Activated CD8-positive, alpha-beta memory T cell treated with anti-CD3 and anti-CD28 coated beads for 4 hours (primary cell): ENCODE measurements at places on chromosomes 5 and 9.

GRCh38 chr9:71352837-71353236 is 231.4 kb upstream of the TRPM3 start:
- DNase-seq: no peak

DNA sequence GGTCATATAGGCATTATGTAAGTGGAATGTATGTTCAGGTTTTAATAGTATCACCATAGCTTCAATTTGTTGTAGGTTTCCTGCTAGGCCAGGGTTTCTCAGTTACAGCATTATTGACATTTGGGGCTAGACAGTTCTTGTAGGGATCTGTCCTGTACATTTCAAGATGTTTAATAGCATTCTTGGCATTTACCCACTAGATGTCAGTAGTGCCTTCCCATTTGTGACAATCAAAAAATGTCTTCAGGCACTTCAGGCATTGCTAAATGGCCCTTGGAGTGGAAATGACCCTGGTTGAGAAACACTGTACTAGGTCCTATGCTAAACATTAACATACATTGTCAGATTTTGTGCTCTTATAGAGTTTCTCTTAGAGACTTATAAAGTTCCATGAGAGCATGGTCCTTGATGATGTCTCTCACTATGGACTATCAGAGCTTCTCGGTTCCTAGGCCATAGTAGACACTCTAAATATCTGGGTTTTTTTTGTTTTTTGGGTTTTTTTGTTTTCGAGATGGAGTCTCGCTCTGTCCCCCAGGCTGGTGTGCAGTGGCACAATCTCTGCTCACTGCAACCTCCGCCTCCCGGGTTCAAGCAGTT is 1.4 kb downstream of the KIF20A start:
- no peak for DNase-seq

DNA sequence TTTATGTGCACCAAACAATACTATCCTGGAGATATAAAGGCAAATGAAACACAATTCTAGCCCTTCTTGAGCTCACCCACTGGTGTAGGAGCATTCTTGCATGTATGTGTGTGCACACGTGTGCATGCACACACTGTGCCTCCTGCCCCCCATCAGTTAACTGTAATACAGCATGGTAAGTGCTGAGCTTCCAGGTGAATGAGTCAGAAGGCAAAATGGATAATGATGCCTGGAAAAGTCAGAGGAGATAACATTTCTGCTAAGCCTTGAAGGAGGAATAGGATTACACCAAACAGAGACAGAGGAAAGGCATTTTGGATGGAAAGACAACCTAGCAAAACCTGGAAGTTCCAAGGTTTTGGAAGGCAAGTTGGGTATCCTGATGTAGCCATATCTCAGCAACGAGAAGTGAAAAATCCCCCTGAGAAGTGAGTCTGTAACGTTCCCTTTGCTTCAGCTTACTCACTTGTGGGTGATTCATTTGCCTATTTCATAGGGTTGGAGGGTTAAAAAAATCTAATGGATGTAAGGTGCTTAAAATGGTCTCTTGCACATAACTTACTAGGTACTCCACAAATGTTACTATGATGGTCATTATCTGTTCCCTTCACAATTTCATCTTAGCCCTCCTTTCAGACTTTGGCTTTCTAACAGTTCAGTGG is 101.4 kb upstream of the STC2 start:
- DNase-seq: no peak

DNA sequence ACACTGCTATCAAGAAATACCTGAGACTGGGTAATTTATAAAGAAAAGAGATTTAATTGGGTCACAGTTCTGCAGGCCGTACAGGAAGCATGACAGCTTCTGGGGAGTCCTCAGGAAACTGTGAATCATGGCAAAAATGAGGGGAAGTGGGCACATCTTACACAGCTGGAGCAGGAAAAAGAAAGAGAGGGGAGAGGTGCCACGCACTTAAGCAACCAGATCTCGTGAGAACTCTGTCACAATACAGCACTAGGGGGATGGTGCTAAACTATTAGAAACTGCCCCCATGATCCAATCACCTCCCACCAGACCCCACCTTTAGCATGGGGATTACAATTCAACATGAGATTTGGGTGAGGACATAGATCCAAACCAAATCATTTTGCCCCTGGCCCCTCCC is 105.5 kb upstream of the CPLX2 start:
- DNase-seq: no peak

DNA sequence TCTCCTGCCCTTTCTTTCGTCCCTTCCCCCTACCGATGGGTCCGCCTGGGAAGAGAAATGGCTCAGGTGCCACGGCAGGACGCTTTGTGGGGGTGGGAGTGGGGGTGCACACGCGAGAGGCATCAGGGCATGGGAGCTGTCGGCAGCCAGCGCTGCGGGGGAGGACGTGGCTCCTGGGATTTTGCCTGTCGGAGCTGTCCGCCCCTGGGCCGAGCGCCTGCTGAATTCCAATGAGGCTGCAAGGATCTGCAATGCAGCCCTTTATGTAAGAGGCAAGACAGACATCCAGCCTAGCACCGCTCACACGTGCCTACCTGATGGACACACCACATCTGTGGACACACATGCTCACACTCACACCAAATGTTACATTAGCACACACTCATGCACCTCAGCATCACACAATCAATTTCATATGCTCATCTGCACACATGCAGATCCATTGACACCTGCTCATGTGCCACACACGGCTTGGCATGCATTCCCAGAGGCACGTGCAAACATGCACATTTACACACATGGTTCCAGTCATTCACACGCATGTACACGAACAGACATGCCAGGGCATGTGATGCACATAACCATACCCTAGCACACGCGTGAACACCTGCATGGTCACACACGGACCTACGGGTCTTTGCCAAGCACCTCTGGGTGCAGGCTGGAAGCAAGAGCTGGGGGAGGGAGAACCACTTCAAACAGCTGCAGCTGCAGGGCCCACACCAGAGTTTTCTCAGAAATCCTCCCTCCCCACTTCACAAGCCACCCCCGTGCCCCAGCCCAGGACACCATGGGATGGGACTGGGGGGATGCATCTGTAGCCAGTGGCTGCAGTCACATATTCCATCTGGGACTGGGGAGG is 1.4 kb downstream of the GRIN1 start:
- no peak for DNase-seq

DNA sequence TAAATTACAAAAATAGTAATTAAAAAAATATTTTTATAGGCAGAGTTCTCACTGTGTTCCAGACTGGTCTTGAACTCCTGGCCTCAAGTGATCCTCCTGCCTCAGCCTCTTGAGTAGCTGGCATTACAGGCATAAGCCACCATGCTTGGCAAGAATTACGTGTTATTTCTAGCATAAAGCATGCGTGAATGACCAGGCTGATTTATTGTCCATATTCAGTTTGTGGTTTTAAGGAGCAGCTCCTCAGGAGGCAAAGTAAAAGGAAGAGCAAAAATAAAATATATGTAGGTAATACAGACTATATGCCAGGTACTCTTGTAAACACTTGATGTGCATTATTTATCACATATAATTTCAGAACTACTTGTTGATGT is 7.1 kb upstream of the CD180 start:
- no peak for DNase-seq

DNA sequence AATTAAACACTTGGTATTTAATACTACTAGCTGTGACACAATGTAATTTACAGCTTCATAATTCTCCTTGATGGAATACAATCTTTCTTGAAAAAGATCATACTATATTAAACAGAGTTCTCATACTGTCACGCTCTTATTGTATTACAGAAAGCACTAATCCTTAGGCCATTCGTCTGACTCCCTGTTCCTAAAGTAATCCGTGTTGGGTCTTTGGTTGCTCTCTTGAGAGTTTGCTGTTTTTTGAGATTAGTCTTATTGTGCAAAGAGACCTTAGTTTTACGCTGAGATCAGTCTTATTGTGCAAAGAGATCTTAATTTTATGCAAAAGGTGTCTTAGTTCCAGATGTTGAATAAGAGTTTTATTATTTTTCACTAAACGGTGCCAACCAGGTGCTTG is 190.6 kb downstream of the ISL1 start:
- no peak for DNase-seq

DNA sequence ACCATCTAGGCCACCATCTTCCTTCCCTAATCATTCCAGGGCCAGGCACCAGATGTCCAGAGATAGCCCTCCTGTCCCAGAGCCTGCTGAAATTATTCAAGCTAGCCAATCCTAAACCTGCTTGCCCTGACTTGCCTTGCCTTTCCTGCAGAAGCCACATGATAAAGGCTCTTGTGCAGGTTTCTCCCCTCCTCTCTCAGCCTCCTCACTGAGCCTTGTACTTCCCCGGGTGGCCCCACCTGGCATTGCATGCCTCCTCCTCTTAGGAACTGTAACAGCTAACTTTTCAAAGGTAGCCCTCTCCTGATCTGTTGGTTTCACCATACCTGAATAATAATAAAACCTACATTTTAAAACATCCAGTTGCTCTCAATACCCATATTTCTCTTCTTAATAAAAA is 42.6 kb downstream of the DIRAS2 start:
- DNase-seq: no peak
